ENCODE measurements at places on chromosomes 1 and 21. TPM values are rescaled to one million over a fixed set of nuclear protein-coding genes. Genes with fewer than 3 reads are reported as not detected.

SPATA21 gene
- 0.07 TPM for total RNA-seq

NEXN gene
- 1.4 TPM for total RNA-seq

RXFP4 gene
- not detected for total RNA-seq

GRCh38 chr1:66679140-66679539 lies 73.1 kb upstream of the DYNLT5 start:
- no peaks in the 10 kb centered on the region for H3K36me3 ChIP-seq
- no peaks in the 10 kb centered on the region for H3K4me1 ChIP-seq
- DNase-seq: no peak
- no peaks in the 10 kb centered on the region for H3K27me3 ChIP-seq
- no peak overlapping the region for H3K27ac ChIP-seq
- no peak overlapping the region for H3K4me3 ChIP-seq

- no peaks in the 10 kb centered on the region for H3K4me1 ChIP-seq
- no peak overlapping the region for H3K4me3 ChIP-seq
- no peaks in the 10 kb centered on the region for H3K27me3 ChIP-seq
- peaks cover 14% of the 10 kb centered on the region for H3K36me3 ChIP-seq
- no peak for DNase-seq
Observed at GRCh38 chr1:11960715-11961114, 19.5 kb upstream of the MFN2 start.

DNA sequence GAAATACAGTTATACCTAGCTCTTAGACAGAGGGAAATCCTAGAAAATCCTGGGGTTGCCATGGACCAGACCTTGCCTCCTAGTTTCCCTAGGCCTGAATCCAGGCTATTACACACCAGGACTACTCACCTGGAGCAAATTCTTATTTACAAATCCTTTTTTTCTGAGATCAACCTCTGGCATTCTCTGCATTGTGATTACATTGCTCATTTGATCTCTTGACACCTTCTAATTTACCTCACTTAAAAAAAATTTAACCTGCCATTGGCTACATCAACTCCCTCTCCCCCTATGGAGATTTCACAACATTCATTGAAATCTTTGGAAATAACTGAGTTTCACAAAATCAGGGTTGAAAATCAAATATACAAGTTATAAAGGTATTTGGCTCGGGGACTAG lies 2.9 kb upstream of the C1orf105 start:
- H3K36me3 ChIP-seq: no peaks in the 10 kb centered on the region
- DNase-seq: no peak
- H3K27ac ChIP-seq: no peak overlapping the region
- H3K4me3 ChIP-seq: no peak overlapping the region
- peaks cover 48% of the 10 kb centered on the region for H3K4me1 ChIP-seq

DNA sequence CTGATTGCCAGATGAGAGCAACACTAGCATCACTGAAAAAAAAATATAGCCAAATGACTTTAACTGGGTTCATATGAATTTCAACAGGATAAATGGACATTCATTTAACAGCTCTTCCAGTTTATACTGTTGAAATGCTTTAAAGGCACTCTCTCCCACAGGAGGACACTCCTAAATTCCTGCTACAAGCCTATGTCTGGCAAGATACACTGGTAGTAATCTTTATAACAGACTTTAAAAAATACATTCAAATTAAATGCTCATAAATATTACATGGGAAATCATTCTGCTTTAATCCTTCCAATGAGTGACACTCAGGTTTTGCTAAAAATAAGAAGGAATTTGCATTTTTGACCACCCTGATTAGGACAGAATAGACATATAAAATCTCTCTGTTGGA lies 526.7 kb upstream of the ADAMTS5 start:
- no peak overlapping the region for H3K27ac ChIP-seq
- peaks cover 6% of the 10 kb centered on the region for H3K4me1 ChIP-seq
- no peaks in the 10 kb centered on the region for H3K27me3 ChIP-seq
- no peaks in the 10 kb centered on the region for H3K36me3 ChIP-seq
